ENCODE measurements at places on chromosomes 13 and 19. TPM values are rescaled to one million over a fixed set of nuclear protein-coding genes. Genes with fewer than 3 reads are reported as not detected.

DNA sequence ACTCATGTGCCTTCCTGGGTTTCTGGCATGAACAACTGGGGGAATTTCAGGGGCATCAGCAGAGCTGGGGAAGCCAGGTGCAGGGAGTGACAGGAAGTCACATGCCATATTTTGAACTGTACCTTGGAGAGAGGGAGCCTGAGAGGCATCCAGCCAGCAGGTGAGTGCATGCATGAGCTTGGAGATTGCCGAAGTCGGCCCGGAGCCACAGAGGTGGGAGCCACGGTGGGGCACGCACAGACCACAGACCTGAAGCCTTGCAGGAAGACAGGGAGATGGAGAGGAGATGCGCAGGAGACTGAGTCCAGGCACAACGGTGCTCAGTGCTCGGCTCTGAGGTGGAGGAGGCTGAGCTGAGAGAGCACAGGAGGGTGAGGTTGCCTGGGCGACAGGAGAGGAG, 55.1 kb downstream of the CDADC1 start:
- no peaks in the 10 kb centered on the region for H3K27me3 ChIP-seq
- H3K4me1 ChIP-seq: no peaks in the 10 kb centered on the region
- no peak overlapping the region for H3K27ac ChIP-seq
- no peaks in the 10 kb centered on the region for H3K36me3 ChIP-seq
- no peak for DNase-seq

Gene GFY
- total RNA-seq: not detected

DNA sequence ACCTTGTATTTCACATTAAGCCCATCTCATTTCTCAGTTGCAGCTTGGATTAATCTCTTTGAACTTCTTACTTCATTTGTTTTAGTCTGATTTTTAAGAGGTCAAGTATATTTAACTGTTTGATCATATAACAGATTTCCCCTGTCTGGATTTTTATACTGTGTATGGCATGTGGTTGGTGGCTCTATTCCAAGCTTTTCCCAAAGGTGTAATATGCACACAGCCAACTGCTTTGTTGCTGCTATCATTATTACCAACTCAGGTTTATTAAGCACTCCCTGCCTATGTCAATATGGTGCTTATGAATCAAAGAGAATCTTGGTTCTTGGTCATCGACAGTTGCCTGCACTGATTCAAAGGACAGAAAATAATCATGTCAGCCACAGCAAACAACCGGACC, 92.6 kb downstream of the RAP2A start:
- DNase-seq: no peak
- no peaks in the 10 kb centered on the region for H3K27me3 ChIP-seq
- H3K36me3 ChIP-seq: no peaks in the 10 kb centered on the region
- H3K27ac ChIP-seq: no peak overlapping the region
- H3K4me1 ChIP-seq: no peaks in the 10 kb centered on the region

Gene SLC25A41
- 0.21 TPM for total RNA-seq

GRCh38 chr13:35530581-35530980, 54.1 kb upstream of the MAB21L1 start:
- DNase-seq: no peak
- no peaks in the 10 kb centered on the region for H3K36me3 ChIP-seq
- no peaks in the 10 kb centered on the region for H3K27me3 ChIP-seq
- no peak overlapping the region for H3K27ac ChIP-seq
- H3K4me1 ChIP-seq: no peaks in the 10 kb centered on the region

- no peaks in the 10 kb centered on the region for H3K36me3 ChIP-seq
- no peaks in the 10 kb centered on the region for H3K27me3 ChIP-seq
- no peak for DNase-seq
- H3K27ac ChIP-seq: no peak overlapping the region
- no peaks in the 10 kb centered on the region for H3K4me1 ChIP-seq
Observed at GRCh38 chr13:97002581-97002980, 8.3 kb upstream of the OXGR1 start.

DNA sequence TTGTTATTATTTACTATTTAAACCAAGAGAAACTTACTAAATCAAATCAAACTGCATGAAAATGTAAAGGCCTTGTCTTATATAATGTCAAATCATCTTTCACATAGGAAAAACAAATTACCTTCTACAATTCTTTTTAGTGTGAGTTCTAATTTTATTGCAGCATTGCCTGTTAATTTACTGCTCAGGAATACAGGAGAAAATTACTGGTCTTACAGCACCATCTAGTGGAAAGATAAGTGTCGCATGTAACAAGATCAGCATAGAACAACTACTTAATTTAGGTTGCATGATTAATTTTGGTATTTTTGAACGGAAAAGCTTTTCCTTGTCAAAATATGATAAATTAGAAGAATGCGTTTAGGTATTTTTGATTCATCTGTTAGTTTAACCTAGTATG, 502.7 kb downstream of the UQCRFS1 start:
- no peaks in the 10 kb centered on the region for H3K27me3 ChIP-seq
- no peaks in the 10 kb centered on the region for H3K36me3 ChIP-seq
- no peak overlapping the region for H3K4me3 ChIP-seq
- no peak overlapping the region for H3K27ac ChIP-seq
- peak; percentile 72 for DNase-seq

GRCh38 chr13:90270226-90270625, 1077.3 kb upstream of the MIR17HG start:
- no peak overlapping the region for H3K4me3 ChIP-seq
- H3K27ac ChIP-seq: no peak overlapping the region
- H3K27me3 ChIP-seq: no peaks in the 10 kb centered on the region
- DNase-seq: no peak

Gene KLHL1
- not detected for total RNA-seq

Gene KLK7
- not detected for total RNA-seq

Gene CFAP97D2
- not detected for total RNA-seq

- no peak overlapping the region for H3K27ac ChIP-seq
- H3K4me1 ChIP-seq: peaks cover 5% of the 10 kb centered on the region
- peak overlapping the region; percentile 24 for H3K4me3 ChIP-seq
- H3K27me3 ChIP-seq: no peaks in the 10 kb centered on the region
- H3K36me3 ChIP-seq: no peaks in the 10 kb centered on the region
Observed at GRCh38 chr19:14056741-14057356, 5.0 kb downstream of the PALM3 start.

GRCh38 chr13:24225062-24225461, 64.5 kb downstream of the SPATA13 start:
- no peak overlapping the region for H3K27ac ChIP-seq
- DNase-seq: no peak
- no peaks in the 10 kb centered on the region for H3K4me1 ChIP-seq
- H3K27me3 ChIP-seq: no peaks in the 10 kb centered on the region

DNA sequence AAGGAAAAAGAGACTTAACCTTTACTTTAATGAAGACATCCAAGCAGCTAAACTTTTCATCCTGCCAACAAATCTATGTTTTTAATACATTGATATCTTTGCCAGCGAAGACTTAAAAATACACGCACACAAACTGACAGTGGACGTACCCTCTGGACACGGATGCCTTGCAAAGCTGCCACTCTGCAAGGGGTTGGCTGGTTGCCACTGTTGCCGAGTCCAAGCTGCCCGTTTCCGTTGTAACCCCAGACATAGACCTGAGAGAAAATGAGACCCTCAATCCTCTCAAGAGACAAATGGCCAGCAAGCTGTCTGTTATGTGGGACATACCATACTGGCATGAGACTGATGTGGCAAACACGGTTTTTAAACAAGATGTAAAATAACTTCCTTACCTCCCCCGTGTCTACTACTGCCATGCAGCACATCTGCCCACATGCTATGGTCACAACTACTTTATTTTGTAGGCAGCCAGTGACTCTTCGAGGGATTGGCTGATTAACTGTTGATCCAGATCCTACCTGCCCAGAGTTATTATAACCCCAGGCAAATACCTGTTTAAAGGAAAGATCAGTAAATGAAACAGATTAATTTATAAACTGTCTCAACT, 21.2 kb downstream of the RCBTB2 start:
- no peaks in the 10 kb centered on the region for H3K27me3 ChIP-seq
- H3K4me3 ChIP-seq: no peak overlapping the region
- no peak overlapping the region for H3K27ac ChIP-seq
- H3K4me1 ChIP-seq: no peaks in the 10 kb centered on the region
- H3K36me3 ChIP-seq: no peaks in the 10 kb centered on the region
- no peak for DNase-seq

Gene LSR
- total RNA-seq: 64.7 TPM

DNA sequence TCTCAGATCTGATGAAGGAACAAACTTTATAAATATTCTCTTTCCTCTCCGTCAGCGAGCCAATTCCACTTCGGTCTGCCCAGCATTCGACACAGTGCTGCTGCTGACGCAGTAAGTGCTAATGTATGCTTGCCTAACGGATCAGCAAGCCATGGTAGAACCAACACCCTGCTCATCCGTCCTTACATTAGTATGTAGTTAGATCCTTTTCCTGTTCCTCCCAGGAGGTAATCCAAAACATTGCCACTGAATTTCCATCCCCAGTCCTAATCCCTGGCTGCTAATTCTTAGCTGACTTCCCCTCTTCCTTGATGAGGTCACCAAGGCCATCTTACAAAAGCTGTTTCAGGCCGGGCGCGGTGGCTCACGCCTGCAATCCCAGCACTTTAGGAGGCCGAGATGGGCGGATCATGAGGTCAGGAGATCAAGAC, 88.0 kb downstream of the STARD13 start:
- DNase-seq: no peak
- H3K27ac ChIP-seq: no peak overlapping the region
- no peaks in the 10 kb centered on the region for H3K36me3 ChIP-seq
- H3K27me3 ChIP-seq: no peaks in the 10 kb centered on the region
- peaks cover 6% of the 10 kb centered on the region for H3K4me1 ChIP-seq

DNA sequence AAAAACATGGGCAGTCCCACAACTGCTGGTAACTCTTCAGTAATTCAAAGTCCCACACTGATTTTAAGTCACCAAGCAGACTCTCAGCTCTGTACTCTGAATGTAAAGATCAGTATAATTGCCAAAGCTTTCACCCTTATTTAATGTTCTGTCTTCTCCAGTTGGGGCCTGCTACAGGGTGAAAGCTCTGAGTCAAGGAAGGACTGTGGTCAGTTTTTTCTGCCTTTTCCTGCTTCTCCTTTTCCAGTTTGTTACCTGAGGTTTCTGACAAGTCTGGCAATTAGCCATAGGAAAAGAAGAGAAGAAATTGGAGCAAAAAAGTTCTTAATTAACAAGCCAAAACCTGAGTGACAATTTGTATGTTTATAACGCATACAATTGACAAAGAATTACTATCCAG, 279.3 kb downstream of the RBM26 start:
- no peaks in the 10 kb centered on the region for H3K27me3 ChIP-seq
- DNase-seq: no peak
- no peaks in the 10 kb centered on the region for H3K4me1 ChIP-seq
- H3K4me3 ChIP-seq: no peak overlapping the region
- H3K27ac ChIP-seq: no peak overlapping the region

DNA sequence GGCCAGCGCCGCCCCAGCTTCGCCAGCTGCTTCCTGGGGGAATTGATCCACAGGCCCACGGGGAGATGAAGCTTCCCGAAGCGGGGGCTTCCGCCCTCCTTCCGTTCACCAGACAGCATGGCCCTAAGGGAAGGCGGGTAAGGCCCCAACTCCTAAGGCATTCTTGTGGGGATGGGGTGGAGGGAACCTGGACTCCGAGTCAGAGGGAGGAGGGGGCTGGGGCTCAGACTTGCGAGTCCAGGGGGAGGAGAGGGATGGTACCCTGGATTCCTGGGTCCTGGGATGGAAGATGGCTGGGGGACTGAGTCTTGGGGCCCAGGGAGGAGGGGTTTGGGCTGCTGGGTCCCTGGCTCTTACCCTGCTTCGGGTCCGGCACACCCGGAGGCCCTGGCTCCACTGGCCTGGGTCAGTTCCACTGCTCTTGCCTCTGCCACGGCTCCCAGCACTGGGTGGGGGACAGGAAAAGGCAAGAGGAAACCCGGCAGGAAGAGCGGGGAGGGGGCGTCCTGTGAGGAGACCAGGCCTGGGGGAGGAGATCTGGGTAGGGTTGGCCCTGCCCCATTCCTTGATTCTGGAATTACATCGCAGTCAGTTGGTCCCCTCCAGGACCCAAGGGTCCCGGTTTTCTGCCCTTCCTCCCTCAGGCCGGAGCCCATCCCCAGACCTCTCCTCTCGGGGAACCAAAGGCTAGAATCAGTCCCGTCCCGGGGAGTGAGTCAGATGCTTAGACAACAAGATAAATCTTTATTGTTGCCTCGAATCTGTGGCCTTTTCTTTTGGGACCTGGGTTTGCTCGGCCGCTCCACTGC, at the start of gene RASIP1:
Gene RASIP1, minus strand, starts transcription at position 447 of the 809 bp plus-strand sequence. Its CDS starts 328 bp downstream, at position 119.
- DNase-seq: no peak
- no peaks in the 10 kb centered on the region for H3K4me1 ChIP-seq
- no peak within 1 kb of the TSS for H3K27ac ChIP-seq
- no peaks in the 10 kb centered on the region for H3K36me3 ChIP-seq
- peak within 1 kb of the TSS; percentile 50 for H3K4me3 ChIP-seq

- H3K4me1 ChIP-seq: peaks cover 20% of the 10 kb centered on the region
- peak overlapping the region; percentile 65 for H3K4me3 ChIP-seq
- no peak for DNase-seq
- no peaks in the 10 kb centered on the region for H3K27me3 ChIP-seq
- no peaks in the 10 kb centered on the region for H3K36me3 ChIP-seq
Observed at GRCh38 chr19:47229676-47230053, 1.3 kb downstream of the BBC3 start.

DNA sequence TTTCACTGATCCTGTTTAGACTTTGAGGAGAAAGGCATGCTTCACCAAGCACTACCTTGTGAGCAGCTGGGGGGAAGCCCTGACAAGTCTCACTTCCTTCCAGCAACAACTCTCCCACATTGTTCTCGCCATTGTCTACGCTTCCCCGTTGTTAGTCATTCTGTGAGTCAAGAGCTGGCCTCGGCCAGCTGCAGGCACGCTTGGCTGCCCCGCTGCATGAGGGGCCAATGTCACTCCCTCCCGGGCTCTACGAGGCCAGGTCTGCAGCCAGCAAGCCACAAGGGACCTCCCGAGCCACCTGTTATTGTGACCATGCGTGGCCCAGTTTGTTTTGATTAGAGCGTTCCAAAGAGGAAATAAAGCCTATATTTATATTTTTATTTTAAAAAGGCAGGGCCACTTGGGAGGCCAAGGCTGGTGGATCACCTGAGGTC, 220.9 kb downstream of the FOXO1 start:
- no peak overlapping the region for H3K27ac ChIP-seq
- H3K4me1 ChIP-seq: no peaks in the 10 kb centered on the region
- no peak overlapping the region for H3K4me3 ChIP-seq
- no peaks in the 10 kb centered on the region for H3K36me3 ChIP-seq

DNA sequence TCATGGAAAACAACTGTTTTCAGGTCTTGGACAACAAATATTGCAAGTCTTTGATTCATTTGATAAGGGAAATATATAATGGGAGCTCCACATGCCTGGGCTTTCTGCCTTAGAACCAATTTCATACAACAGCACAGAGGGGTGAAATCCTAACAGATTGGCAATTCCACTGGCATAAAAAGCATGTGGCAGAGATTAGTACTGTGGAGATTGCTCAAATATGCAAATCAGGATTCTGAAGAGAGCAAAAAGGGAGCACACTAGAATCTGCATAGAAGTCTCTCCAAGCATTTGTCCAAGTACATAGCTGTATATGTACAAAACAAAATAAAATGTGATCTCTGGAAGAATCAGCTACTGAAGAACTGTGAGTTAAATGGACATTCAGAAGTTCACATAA, 312.9 kb upstream of the SLITRK5 start:
- no peak overlapping the region for H3K4me3 ChIP-seq
- H3K36me3 ChIP-seq: no peaks in the 10 kb centered on the region
- no peak for DNase-seq
- H3K27me3 ChIP-seq: no peaks in the 10 kb centered on the region

Measured in Panc1 (cell line).